ENCODE measurements at places on chromosomes 1 and 21.

DNA sequence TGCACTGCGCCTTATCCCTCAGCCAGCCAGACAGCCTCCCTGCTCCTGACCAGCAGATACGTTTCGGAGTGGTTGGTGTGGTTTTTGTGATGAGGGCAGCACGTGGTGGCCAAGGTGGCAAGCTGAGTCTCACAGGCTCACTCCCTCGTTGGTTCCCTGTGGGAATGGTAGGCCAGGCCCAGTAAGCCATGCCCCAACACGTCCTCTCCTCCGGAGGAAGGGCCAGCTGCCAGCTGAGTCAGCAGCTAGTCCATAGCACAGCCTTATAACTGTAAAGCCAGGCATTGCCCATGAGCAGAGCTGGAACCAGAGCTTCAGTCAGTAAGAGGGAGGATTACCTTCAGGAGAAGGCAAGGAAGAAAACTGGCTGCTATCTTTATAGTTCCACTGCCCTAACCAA, 29.5 kb downstream of the SZRD1 start:
- no peak for DNase-seq

DNA sequence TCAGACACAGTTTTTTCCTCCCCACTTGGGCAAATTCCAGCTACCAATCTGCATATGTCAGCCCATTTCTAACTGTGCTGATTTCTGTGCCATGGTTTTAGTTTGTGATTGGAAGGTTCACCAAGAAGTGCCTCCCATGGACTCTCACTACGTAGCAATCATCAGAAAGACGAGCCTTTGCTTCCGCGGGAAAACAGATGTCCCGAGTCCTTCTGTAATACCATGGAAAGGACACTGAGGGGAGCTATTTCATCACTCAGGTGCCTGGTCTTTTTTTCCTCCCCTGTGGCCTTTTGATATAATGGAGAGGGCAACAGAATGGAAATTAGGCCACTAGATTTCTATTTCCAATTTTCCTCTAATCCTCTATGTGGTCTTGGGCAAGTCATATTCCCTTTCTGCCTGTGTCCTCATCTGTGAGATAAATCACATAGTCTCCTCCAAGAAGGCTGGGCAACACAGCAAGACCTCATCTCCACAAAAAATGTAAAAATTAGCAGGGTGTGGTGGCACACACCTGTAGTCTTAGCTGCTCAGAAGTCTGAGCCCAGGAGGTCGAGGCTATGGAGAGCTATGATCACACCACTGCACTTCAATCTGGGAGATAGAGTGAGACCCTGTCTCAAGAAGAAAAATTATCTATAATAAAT, 24.8 kb downstream of the LEMD1 start:
- DNase-seq: no peak

DNA sequence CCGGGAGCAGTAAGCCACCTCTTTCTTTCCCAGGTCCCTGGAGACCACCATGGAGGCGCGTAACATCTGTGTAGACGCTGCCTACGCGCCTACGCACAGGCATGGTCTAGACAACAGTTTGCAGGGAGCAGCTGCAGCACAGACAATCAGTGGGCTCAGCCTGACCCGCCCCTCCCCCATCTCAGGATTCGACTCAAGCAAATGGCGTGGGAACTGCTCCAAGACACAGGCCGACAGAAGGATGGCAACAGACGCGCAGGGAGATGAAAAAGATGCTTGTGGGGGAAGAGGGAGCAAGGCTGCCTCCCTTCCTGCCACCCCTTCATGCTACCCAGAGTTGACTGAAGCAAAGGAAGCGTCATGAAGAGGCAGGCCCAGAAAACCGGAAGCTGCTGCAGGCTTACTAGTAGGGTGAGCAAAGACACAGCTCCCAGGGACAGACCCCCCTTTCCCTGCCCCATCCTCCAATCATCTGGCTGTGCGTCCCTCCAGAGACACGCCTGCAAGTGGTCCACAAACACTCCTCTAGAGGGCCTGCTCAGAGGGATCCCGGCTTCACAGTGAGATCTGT, 19.5 kb downstream of the STK40 start:
- DNase-seq: no peak

DNA sequence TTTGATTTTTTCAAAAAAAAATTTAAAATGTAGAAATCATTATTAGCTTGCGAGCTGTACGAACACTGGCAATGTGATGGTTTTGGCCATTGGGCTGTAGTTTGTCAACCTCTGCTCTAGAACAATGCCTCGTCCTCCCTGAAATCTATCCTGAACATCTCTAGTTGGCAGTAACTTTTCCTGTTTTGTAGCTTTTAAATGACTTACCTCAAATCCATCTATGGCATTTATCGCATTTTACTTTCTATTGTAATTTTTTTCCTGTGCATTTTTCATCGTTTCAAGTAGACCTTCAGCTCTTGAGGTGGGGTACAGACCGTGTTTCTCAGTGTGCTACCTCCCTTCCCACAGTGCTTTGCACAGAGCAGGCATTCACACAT, 30.4 kb upstream of the A3GALT2 start:
- DNase-seq: no peak

- DNase-seq: no peak
These were observed 30.3 kb upstream of the POGK start for GRCh38 chr1:166808952-166809351.

DNA sequence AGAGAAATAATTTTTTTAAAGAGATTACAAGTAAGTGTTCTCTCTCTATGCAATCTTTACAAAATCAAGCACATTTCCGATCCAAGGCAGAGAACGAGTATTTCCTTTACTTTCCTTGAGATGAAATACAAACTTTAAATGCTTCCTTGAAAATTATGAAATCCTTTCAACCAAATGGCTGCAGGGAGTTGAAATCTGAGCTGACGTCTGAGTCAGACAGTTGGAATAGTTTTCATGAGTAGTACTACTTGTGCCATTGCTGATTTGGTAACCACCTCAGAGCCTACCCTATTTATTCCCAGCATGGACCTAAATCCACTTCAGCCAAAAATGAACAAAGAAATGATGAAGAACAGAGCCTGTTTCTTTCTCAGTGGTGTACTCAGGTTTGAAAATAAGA, 183.6 kb downstream of the GIPC2 start:
- no peak for DNase-seq

Data from cortex of kidney (tissue), 1 donor.